ENCODE measurements at places on chromosomes 11 and 22.

GRCh38 chr11:88480223-88480622, 142.7 kb upstream of the CTSC start:
- no peaks in the 10 kb centered on the region for H3K27me3 ChIP-seq
- H3K36me3 ChIP-seq = no peaks in the 10 kb centered on the region
- H3K27ac ChIP-seq = no peak overlapping the region
- no peak for DNase-seq
- H3K4me3 ChIP-seq = no peak overlapping the region

GRCh38 chr11:72605973-72606747, 68.1 kb downstream of the PDE2A start:
- DNase-seq = no peak
- no peaks in the 10 kb centered on the region for H3K36me3 ChIP-seq
- H3K27ac ChIP-seq = no peak overlapping the region
- H3K4me1 ChIP-seq = no peaks in the 10 kb centered on the region
- H3K27me3 ChIP-seq = no peaks in the 10 kb centered on the region
- H3K4me3 ChIP-seq = no peak overlapping the region

- no peak for DNase-seq
- no peaks in the 10 kb centered on the region for H3K27me3 ChIP-seq
- H3K4me1 ChIP-seq = no peaks in the 10 kb centered on the region
- H3K36me3 ChIP-seq = no peaks in the 10 kb centered on the region
- H3K4me3 ChIP-seq = no peak overlapping the region
- H3K27ac ChIP-seq = no peak overlapping the region
Measured at GRCh38 chr22:30158277-30158676, 78.0 kb downstream of the HORMAD2 start.

GRCh38 chr22:42296381-42296853, 26.0 kb upstream of the TCF20 start:
- no peak overlapping the region for H3K27ac ChIP-seq
- no peaks in the 10 kb centered on the region for H3K36me3 ChIP-seq
- no peaks in the 10 kb centered on the region for H3K27me3 ChIP-seq
- H3K4me1 ChIP-seq = peaks cover 25% of the 10 kb centered on the region
- H3K4me3 ChIP-seq = no peak overlapping the region

DNA sequence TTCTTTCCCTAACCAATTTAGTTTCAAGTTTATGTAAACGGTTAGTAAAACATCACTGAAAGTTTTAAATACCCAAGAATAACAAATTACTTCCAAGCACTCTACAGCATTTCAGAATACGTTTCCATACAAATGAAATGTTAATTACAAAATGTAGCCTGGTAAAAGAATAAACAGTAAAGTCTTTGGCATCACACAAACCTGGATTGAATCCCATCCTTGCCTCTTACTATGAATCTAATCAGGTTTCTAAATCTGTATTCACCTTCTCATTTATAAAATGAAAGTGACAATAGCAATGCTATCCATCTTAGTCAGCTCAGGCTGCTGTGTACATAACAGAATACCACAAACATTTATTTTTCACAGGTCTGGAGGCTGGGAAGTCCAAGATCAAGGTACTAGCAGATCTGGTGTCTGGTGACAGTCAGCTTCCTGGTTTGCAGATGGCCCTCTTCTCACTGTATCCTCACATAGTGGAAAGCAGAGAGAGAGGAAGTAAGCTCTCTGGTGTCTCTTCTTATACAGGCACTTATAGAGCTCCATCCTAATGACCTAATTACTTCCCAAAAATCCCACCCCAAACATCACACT, 19.2 kb downstream of the FAM168A start:
- no peaks in the 10 kb centered on the region for H3K27me3 ChIP-seq
- no peaks in the 10 kb centered on the region for H3K4me1 ChIP-seq
- H3K36me3 ChIP-seq = no peaks in the 10 kb centered on the region
- H3K4me3 ChIP-seq = no peak overlapping the region
- DNase-seq = no peak

GRCh38 chr11:64633555-64634159, 42.6 kb downstream of the SLC22A12 start:
- no peak overlapping the region for H3K27ac ChIP-seq
- no peak overlapping the region for H3K4me3 ChIP-seq
- H3K36me3 ChIP-seq = no peaks in the 10 kb centered on the region

DNA sequence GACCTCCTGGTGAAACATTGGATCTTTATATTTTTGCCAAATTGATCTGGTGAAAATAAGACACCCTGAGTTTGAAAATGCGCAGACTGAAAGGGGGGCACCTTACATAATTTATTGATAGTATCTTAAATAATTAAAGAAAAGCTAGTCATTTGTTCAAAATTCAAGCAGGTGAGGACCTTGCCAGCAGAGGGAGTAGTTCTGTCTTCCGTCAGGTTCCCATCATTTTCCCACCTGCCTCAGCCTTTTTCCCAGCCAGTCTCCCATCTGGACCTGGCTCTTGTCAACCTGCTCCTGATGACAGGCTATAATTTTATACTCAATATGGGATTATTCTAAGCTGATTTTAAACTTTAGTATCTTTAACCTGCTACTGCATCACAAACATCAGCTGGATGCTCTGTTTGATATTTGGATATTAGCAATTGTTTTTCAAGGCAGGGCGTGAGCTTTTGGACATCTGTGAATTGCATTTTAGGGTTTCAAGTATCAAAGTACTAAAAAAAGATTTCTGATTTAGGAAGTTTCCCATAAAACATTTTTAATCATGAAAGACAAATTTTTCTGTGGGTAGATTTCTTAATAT, 132.0 kb downstream of the ELP4 start:
- H3K36me3 ChIP-seq = no peaks in the 10 kb centered on the region
- no peak overlapping the region for H3K4me3 ChIP-seq
- no peak overlapping the region for H3K27ac ChIP-seq
- no peaks in the 10 kb centered on the region for H3K27me3 ChIP-seq
- peak; percentile 43 for DNase-seq
- no peaks in the 10 kb centered on the region for H3K4me1 ChIP-seq
